ENCODE measurements at places on chromosomes 13 and 19.

GRCh38 chr19:54556194-54556593, 17.4 kb upstream of the LILRA2 start:
- DNase-seq, result no peak

DNA sequence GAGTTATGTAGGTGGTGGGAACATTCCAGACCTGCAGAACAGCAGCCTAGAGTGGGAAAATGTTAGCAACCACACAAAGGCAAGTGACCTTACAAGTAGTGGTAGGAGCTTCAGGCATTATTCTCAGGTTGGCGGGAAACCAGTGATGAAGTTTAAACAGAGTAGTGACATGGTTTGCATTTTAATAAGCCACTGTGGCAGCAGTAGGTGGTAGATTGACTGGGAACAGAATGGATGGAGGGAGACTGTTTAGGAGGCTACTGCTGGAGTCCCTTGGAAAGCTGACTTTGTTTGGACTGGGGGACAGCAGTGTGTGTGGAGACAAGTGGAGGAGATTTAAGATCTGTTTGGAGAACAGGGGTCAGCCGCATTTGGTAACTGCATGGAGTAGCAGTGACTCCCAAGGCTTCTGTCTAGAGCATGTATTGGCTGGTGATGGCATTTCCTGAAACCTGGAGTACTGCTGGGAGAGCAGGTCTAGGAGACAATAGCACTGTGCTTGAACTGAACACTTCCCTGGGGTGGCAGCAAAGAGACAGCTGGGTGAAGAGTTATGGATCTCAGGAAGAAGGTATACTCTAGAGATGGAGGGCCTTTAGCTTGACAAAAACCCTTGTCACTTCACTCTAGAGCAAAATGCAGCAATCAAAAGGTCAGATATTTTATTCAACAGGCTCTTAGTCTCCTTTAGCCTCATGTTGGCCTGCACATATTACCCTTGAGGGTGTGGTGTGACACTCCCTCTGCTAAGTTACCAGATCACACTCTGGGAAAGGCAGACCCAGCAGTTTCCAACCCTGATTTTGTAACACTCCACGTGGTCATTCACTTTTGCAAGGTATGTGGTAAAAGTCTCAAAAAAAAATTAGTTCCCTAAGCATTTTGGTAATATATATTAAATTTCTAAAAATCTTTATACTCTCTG, 70.3 kb downstream of the DHRS12 start:
- no peak for DNase-seq

GRCh38 chr13:50448535-50448998, 394.9 kb downstream of the DLEU7 start:
- DNase-seq, result no peak

DNA sequence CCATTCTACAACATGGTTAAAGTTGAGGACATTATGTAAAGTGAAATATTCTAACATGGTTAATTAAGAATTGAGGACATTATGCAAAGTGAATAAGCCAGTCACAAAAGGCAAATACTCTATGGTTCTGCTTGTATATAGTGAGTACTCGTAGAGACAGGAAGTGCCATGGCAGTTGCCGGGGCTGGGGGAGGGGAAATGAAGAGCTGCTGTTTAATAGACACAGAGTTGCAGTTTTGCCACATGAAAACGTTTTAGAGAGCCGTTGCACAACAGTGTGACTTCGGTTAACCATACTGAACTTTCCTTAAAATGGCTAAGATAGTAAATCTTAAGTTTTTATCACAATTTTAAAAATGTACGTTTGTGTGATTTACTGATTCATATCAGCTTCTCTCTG, 176.9 kb downstream of the SHISA2 start:
- DNase-seq, result no peak

- no peak for DNase-seq
These were observed 86.7 kb downstream of the ZNF100 start for GRCh38 chr19:21680671-21681070.

DNA sequence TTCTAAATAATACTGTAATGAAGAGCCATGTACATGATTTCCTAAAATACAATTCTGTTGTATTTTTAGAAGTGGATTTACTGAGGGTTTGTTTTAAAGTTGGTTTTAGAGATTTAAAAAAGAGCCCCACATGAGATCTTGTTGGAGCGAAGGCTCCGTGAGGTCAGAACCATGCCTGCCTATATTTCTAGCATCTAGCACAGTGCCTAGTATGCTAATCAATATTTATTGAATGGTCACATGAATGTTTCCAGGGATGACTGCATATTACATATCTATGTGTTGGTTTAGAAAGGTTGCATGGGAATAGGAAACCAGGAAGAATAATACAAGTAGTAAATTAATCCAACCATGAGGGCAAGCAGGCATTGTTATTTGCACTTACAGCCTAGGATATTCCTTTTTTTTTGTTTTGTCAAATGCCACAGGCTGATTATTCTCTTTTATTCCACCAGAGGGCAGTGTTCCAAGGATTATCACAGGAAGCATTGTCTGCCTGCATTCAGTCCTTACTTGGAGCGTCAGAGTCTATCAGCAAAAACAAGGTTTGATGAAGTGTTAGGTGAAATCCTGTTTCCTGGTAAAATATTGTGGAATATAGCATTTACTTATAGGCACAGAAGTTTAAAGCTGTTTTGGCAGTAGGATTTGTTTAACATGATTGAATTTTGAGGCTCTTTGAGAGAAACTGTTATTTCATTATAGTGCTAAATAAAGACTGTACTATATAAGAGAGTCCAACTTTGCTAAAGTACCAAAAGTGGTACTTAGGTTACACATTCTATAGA, 46.8 kb downstream of the COG3 start:
- peak; percentile 68 for DNase-seq

- no peak for DNase-seq
These were observed 394.7 kb upstream of the KLF12 start for GRCh38 chr13:74528734-74529513.

- DNase-seq, result peak; percentile 3
These were observed 50.5 kb downstream of the RFC3 start for GRCh38 chr13:33868343-33868994.

GRCh38 chr13:24605923-24606372, 74.3 kb upstream of the ATP12A start:
- peak; percentile 63 for DNase-seq

DNA sequence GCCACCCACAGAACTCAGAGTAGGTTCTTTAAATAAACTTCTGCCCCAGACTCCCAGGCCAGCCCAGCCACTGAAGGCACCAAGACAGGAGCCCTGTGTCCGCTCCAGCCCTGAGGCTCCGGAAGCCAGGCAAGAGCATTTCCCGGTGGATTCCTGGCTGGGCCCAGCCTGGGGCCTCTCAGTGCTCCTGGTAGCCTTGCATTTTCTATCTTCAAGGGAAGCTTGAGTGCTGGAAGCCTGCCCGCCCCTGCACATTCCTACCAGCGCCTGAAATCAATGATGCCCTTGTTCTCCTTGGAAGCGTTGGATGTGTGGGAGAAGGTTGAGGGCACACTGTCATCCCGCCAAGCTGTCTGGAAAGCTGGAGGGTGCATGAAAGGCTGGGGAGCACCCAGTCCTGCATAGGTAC, 70.3 kb downstream of the ALOX5AP start:
- DNase-seq, result no peak

DNA sequence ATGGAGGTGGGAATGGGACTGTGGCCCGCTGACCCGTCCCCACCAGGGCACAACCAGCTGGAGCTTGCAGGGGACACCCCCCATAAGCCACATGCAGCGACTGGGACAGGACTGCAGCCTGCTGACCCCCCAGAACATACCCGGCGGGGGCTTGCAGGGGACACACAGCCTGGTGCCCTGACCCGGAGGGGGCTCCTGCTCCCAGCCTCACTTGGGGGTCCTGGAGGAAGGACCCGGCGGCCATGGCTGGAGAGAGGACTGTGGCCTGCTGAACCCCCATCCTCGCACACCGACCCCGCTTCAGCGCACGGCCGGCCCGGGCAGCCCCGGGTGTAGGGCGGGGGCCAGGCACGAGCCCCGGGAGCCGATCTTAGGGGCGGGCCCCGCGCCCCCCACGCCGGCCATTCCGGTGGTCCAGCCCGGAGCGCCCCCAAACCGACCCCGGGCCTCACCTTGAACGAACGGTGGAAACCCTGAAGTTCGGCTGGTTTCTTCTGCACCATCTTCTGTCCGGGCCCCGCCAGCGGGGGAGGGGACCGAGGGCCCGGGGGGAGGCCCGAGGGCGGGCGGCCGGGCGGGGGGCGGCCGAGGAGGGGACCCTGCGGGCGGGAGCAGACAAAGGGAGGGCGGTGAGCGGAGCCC, 574 bp downstream of the MKNK2 start:
- no peak for DNase-seq

GRCh38 chr13:43232144-43232872, 208.9 kb downstream of the DNAJC15 start:
- no peak for DNase-seq

DNA sequence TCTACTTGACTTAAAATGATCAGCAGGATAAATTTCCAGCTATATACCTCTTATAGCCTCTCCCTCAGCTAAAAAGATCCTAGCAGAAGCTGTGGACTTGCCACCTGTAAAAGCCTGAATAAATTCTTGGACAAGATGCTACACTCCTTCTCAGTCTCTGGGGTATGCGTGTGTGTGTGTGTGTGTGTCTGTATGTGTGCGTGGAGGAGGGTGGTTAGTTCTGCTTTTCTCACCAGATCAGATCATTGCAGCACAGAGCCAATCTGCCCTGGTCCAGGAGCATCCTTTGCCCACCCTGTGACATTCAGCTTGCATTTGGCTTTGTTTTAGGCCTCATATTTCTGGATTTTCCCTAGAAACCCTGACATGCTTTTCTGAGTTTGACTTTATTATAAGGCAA, 438.3 kb downstream of the RFC3 start:
- no peak for DNase-seq

DNA sequence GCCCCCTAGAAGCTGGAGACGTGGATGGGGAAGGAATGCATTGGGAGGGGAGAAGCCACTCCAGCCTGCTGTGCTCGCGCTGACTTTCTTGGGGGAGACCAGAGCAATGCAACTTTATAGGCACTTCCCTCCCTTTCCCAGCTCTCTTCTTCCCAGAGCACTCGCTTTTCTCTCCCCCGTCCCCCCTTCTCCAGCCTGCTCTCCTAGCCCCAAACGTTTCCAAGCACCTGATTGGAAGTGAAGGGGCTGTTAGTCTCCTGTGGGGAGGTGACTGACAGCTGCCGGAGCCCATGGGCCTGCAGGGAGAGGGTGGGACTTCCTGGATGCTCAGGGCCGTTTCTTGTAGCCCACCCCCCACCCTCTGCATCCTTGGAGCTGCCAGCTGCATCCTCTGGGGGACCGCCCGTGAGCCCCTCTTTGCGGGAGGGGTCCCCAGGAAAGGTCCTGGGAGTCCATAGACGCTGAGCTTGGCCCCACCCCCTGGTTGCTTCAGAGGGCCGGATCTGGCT, 2.5 kb downstream of the HDGFL2 start:
- no peak for DNase-seq

GRCh38 chr19:50750010-50750409, 20.3 kb upstream of the GPR32 start:
- no peak for DNase-seq

DNA sequence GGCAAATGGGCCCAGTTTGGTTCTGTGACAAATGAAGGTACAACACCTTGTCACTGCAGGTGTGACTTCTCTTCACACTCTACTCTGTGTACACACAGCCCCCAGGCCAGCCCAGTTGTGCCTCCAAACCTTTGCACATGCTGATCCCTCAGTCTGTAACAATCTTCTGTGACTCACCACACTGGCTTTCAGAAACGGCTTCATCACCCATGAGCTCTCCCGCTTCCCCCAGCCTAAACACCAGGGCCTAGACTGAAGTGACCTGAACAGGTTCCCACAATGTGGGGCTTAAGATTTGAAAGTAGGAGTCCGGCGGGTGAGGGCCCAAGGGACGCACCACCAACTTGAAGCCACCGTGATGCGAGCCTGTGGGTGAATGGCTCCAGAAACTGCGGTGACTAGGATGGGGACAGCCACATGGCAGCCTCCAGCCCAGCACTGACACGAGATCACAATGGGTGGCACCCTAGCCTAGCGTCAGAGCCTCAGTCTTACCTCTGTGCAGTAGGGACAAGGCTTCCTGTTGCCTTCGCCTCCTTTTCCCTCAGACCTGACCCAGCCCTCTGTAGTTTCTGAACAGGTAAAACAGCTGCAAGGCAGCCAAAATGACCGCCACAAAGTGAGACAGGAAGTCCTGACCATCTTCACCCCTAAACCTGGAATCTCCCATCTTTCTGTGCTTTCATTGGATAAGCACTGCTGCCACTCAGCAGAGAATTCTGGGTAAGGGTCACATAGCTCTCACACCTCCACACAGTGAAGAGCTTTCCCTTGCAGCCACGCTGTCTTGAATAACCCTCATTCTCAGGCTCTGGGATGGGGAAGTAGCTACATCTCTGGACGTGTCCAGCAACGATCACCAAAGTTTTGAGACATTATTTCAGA, 34.2 kb upstream of the ZNF599 start:
- no peak for DNase-seq

DNA sequence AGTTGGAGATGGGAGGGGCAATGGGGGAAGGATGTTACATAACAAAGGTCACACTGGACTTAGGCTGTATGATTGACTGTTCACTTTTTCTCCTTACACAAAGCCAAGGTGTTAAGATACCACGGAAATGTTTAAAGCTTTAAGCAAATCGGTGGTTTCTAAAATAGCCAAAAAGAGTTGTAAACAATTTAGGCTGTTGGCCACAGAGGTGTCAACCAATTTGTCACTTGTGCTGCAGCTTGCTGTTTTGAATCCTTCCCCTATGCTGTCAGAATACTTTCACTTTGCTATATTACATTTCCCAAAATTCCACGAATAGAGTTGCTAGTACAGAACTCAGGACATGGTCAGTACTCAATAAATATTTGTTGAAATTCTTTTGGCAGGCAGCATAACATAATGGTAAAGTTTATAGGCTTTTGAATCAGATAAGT, 149.3 kb downstream of the VWA8 start:
- no peak for DNase-seq

GRCh38 chr19:11092181-11092538, 2.9 kb downstream of the LDLR start:
- peak; percentile 39 for DNase-seq

DNA sequence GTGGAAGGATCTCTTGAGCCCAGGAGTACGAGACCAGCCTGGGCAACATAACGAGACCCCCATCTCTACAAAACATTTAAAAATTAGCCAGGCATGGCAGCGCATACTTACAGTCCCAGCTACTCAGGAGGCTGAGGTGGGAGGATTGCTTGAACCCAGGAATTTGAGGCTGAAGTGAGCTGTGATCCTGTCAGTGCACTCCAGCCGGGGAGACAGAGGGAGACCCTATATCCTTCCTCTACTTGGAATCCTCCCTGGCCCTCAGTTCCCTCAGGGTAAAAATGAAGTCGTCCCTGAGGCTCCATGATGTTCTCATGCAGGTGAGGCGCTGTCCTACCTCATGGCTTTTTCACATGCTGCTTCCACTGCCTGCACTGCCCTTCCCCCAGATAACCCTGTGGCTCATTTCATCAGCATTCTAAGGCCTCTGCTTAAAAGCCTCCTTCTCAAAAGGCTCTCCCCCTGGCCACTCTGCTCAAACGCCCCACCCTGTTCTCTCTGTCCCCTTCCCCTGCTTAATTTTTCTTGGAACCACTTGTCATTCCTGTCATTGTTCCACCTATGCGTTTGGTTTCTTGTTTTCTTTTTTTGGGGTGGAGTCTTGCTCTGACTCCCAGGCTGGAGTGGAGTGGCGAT, 19.2 kb downstream of the DNM2 start:
- DNase-seq, result no peak

GRCh38 chr13:95659500-95659899, 15.0 kb upstream of the DZIP1 start:
- no peak for DNase-seq

All from ACHN (cell line).